Urinary bladder (tissue), 4 donors: ENCODE measurements at places on chromosomes 16 and 17.

GRCh38 chr17:68924793-68925720, 30.1 kb downstream of the ABCA8 start:
- no peak for DNase-seq

- peak; percentile 98 for DNase-seq
Measured at GRCh38 chr17:44186307-44187130, at the start of gene TMUB2. TMUB2 (plus strand) TSS chr17:44186972; CDS start chr17:44187709, 737 bp downstream.

- no peak for DNase-seq
Measured at GRCh38 chr16:2148714-2149629, 547 bp downstream of the RAB26 start.

DNA sequence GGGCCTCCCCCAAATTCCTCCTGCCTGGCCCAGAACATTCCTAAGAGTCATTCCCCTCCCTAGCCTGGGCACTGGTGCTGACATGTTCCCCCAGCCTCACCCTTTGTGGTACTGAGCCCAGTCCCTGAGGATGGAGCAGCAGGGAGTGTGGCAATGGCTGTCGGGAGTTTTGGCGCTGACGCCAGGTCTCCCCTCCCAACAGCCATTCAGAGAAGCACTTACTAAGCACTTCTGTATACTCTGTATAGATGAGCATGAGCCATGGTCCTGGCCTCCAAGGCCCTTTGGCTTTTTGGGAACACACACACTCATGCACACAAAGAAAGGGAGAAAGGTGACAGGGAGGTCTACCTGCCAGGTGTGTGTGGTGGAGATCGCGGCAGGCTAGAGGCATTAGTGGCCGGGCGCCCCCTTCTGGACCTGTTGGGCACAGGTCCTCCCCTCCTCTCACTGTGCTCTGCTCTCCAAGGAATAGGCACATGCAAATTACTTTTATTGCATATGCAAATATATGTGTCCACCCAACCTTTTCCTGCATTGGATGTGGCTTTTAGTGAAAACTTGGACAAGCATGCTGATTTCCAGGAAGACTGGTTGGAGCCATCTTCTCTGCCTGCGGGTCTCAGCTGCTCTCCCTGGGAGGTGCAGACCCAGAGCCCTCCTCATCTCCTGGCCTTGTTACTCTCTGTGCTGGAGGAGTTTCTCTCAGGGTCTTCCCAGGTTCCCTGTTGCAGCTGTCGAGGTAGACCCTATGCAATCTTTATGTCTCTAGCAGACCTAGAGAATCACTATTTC, 17.4 kb upstream of the C17orf107 start:
- DNase-seq = no peak

DNA sequence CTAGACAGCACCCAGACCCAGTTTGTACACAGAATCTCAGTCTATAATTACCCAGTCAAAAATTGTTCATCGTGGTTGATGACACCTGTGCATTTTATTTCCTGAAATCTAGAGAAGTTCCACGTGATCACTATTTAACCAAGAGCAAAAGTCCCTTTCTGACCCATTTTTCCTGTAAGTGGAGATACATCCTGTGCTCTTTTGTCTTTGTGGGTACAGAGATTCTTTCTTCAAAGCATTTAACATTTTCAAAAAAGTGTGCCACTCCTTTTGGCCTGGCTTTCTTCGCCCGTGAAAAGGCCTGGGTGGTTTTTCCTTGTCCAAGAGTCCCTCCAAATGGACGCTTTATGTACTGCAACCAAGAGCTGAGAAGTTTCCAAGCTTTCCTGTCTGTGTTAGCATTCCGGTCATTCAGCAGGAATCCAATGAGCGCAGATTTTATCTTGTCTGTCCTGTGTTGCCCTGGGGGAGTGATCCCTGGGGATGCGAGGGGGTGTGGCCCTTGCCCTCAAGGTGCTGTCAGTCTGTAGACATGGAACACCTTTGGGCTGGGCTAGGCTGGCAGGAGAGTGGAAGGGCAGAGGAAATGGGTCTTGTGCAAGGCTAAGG, 161.1 kb upstream of the CACNG5 start:
- no peak for DNase-seq

GRCh38 chr17:5667871-5668270, 83.6 kb upstream of the NLRP1 start:
- no peak for DNase-seq

GRCh38 chr17:73043686-73044581, 48.6 kb downstream of the SLC39A11 start:
- no peak for DNase-seq

DNA sequence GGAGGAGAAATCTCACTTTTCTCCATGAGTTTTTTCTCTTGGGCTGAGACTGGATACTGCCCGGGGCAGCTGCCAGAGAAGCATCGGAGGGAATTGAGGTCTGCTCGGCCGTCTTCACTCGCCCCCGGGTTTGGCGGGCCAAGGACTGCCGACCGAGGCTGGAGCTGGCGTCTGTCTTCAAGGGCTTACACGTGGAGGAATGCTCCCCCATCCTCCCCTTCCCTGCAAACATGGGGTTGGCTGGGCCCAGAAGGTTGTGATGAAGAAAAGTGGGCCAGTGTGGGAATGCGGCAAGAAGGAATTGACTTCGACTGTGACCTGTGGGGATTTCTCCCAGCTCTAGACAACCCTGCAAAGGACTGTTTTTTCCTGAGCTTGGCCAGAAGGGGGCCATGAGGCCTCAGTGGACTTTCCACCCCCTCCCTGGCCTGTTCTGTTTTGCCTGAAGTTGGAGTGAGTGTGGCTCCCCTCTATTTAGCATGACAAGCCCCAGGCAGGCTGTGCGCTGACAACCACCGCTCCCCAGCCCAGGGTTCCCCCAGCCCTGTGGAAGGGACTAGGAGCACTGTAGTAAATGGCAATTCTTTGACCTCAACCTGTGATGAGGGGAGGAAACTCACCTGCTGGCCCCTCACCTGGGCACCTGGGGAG, 19.1 kb downstream of the NGFR start:
- DNase-seq = no peak

DNA sequence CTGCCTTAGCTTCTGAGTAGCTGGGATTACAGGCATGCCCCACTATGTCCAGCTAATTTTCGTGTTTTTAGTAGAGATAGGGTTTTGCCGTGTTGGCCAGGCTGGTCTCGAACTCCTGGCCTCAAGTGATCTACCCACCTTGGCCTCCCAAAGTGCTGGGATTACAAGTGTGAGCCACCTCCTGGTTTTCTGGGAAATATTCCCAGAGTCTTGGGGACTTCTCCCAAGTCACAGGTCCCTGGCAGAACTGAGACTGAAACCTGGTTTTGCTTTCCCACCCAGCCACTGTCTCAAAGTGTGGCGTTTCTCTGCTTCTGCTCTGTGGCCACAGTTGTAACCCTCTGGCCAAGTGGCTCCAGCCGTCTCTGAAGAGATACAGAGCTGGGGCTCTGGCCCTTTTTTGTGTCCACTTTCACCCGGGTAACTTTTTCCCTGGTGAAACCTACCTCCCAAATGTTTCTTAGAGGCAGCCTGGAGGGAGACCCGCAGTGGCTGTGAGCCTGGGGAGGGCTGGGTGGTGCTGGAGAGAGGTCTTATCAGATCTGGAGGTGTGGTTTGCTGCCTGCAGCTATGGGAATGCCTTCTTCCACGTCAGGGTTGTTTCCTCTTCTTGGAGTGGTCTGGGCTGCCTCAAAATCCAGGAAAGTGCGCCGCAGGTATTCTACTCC, 5.1 kb downstream of the KSR1 start:
- DNase-seq = no peak

DNA sequence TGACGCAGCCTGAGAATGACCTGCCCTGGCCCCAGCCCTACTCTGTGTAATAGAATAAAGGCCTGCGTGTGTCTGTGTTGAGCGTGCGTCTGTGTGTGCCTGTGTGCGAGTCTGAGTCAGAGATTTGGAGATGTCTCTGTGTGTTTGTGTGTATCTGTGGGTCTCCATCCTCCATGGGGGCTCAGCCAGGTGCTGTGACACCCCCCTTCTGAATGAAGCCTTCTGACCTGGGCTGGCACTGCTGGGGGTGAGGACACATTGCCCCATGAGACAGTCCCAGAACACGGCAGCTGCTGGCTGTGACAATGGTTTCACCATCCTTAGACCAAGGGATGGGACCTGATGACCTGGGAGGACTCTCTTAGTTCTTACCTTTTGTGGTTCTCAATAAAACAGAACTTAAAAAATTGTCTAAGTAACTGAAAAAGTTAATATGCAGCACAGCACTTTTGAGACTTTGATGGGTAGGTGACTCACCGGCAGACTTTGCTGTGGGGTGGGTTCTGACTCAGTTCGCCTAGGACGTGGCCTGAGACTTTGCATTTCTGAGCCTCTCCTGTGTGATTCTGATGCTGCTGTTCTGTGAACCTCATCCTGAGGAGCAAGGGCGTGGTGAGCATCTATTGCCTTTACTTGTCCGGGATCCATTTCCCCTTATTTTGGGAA, 5.7 kb downstream of the LAT start:
- no peak for DNase-seq

- DNase-seq = no peak
Measured at GRCh38 chr17:40121181-40122135, at the start of gene MSL1. MSL1 (plus strand) TSS chr17:40121971; CDS start chr17:40122613, 642 bp downstream.
